ENCODE measurements at places on chromosomes 3 and 15.

- no peak for DNase-seq
Measured at GRCh38 chr3:177300039-177300833, 103.0 kb upstream of the TBL1XR1 start.

DNA sequence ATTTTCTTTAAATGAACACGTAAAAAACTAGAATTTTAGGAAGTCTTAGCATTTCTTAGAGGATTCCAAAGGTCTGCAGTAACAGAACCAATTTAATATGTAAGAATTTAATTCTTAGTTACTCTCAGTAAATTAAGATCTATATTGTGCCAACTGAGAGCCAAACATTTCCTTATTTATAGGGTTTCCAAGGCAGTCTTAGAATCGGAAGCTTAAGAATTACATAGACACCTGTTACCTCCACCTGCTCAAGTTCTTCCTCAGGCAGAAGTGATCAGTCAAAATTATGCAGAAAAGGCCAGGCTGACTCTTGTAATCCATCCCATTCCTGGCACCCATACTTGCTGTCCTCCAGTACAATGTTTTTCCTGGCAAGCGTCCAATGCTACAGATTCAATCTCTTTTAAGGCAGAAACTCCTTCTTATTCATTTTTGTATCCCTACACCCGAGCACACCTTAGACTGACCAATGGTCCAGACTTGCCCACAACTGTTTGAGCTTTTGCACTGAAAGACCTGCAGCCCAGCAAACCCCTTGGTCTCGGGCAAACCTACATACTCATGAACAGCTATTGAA is 64.3 kb downstream of the NCEH1 start:
- peak; percentile 68 for DNase-seq

DNA sequence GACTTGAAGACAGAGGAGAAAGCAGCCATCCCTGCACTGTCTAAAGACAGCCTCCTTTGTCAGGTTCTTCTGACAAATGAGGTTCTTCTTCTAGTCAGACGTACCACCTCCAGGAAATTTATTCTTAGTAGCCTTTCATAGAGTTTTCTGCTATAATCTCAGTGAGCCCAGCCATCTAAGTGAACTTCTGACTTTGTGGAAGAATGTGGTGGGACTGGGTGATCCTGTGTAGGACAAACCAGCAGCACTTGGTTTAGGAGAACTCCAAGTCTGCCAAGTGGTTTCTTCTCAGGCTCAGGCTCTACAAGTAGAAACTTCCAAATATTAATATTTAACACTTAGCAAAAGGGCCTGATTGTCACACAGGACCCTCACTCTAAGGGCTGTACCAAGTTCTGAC is 52.1 kb downstream of the TIPARP start:
- no peak for DNase-seq

DNA sequence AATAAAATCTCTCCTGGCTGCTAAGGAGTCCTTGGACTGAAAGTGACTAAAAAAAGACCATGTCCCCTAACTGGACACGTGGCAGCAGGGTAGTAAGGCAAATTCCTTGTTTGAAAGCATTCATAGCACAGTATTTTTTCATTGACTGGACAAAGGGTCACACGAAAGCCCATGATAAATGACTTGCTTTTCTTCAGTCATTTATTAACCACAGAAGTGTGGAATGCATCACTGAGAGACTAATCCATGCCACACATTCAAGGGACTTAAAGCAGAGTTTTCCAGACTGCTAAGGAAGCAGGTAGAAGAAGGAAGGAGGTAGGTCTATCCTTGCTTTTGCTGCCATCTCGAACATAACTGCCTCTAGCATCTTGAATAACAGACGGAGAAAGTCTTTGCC is 31.2 kb downstream of the CASR start:
- no peak for DNase-seq

GRCh38 chr3:134922866-134923265 is 127.8 kb downstream of the EPHB1 start:
- DNase-seq, result no peak

GRCh38 chr3:50671331-50671730 is 3.4 kb upstream of the DOCK3 start:
- DNase-seq, result no peak

GRCh38 chr3:12553921-12554391 is 2.9 kb upstream of the MKRN2 start:
- no peak for DNase-seq

DNA sequence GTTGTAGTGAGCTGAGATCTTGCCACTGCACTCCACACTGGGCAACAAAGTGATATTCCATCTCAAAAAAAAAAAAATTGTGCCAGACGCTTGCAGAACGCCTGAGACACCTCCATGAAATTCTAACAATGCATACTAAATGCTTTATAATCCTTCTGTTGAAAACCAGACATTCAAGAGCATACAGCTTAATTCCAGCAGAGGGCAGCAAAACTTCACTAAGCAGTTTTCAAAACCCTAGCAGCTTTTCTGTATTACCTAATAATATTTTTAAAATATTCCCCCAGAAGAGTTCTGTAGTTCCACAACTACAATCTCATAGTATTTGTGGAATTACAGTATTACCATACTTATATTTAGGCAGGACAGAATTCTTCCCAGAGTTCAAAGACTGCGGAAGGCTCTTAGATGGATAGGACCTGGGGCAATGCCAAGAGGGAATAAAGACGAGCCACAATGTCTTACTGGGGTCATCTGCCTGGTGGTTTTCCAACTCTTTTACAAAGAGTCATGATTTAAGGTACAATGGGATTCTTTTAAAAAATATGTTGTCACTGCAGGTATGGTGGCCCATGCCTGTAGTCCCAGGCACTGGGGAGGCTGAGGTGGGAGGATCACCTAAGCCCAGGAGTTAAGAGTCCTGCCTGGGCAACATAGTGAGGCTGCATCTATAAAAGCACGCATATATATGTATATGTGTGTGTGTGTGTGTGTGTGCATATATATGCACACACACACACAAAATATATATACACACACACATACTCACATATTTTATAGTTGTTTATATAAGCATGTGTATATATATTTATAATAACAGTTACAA is 19.6 kb upstream of the TASOR start:
- peak; percentile 41 for DNase-seq

GRCh38 chr3:149430216-149430615 is 44.3 kb upstream of the TM4SF4 start:
- DNase-seq, result no peak

GRCh38 chr3:59320080-59320479 is 270.3 kb upstream of the CFAP20DC start:
- peak; percentile 64 for DNase-seq

GRCh38 chr3:190120269-190121060 is at the start of gene P3H2:
Gene P3H2, minus strand, starts transcription at chr3:190120897. Its CDS starts 166 bp downstream, at chr3:190120731.
- peak; percentile 53 for DNase-seq

Measured in NCI-H2081 (cell line).